ENCODE measurements at places on chromosomes 1 and 21. TPM values are rescaled to one million over a fixed set of nuclear protein-coding genes. Genes with fewer than 3 reads are reported as not detected.

DNA sequence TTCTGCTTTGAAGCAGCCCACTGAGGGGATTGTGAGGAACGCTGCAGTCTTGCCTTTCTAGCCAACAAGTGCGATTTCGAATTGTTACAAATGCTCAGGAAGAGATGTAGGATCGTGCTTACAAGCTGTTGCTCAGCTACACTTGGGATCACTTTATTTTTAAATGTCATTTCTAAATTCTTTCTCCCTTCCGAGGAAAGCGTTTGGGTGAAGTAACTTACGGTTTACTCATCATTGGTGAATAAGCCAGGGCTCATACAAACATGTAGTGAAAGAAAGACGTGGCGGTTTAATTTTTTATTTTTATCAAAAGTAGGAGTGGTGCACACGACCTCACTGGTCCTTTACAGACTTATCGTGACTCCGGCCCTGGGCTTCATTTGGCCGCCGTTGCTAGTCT lies 386.6 kb downstream of the KIF26B start:
- no peak for DNase-seq

DNA sequence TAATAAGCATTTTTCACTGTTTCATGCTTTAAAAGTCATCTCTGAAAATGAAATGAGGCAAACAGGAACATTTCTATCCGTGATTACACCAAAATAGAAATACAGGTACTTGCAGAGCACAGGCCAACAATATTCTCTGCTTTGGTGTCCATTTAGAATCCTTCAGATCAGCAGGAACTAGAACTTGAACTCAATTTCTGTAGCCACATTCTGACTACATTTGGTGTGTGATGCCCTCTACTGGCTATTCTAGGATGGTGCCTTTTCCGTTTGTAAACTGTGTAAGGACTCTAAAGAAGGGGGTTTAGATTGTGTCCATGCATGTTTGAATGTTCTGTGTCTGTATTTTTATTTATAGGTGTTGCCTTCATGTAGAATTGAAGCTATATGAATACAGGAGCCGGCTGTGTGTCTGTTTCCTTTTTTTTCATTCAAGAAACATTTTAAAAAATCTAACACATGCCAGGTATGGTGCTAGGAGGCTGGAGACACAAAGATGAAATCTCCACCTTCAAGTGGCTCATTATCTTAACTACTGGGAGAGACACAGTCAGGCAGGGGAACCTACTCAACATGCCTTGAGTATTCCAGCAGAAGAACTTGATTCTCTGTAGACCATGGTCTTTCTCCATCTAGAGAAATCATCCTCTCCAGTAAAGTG lies 7.6 kb upstream of the ZNF326 start:
- no peak for DNase-seq

GRCh38 chr1:162305969-162306368 lies 70.7 kb downstream of the SPATA46 start:
- no peak for DNase-seq

GRCh38 chr1:12172042-12172851 lies 5.5 kb downstream of the TNFRSF1B start:
- no peak for DNase-seq

GRCh38 chr1:72184099-72184701 lies 98.1 kb downstream of the NEGR1 start:
- no peak for DNase-seq

DNA sequence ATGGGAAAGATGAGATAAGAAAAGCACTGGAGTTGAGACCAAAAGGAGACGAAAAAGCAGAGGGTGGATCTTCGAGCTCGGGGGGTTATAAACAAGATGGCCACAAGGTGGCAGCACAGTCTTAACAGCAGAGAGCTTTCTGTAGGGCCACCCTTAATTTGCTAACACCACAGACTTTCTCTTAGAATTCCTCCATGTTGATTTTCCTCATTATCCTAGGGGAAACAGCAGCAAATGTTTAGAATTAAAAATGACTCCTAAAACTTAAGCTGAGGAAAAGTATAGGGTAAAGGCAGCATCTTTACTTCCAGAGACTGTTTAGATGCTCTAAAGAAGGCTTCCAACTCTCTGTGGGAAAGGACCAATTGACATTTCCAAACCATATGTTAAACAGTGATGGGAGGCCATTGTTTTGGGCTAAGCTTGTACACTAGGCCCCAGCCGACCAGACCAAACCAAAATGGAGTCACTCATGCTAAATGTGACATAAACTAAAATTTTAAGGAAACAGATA lies 2.5 kb upstream of the APOBEC4 start:
- DNase-seq, result peak; percentile 83

DNA sequence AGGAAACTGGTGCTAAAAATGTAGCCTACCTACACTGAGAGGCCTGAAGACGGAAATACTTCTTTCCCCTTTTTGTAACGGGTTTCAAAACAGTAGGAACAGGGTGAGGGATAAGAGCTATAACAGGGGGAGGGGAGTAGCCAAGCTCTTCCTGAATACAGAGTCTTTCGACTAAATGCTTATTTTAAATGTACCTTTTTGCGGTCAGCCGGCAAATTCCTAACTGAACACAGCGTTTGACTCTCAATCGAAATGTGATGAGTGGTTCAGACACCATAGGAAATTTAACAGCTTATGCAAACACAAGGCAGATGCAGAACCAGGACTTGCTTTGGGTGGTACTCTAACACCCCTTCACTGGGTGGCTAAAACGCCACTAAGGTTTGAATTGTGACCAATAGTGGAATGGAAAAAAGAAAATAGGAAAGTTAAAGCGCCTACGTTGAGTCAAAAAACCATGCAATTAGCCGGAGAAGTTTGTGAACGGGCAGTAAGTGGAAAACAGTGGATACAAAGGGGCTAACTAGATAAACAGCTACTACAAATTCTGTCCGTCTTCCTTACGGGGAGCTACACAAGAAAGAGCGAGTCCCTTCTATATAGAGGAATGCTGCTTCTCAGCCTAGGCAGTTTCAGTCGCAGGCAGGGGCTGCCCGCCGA lies 1.7 kb downstream of the EGLN1 start:
- DNase-seq, result no peak

GRCh38 chr1:180194546-180195207 lies 35.4 kb upstream of the LHX4 start:
- DNase-seq, result no peak

GRCh38 chr1:201661823-201662359 lies 123.0 kb downstream of the NAV1 start:
- DNase-seq, result no peak

- DNase-seq, result no peak
Observed at GRCh38 chr1:15116966-15117365, 36.6 kb upstream of the TMEM51 start.

DNA sequence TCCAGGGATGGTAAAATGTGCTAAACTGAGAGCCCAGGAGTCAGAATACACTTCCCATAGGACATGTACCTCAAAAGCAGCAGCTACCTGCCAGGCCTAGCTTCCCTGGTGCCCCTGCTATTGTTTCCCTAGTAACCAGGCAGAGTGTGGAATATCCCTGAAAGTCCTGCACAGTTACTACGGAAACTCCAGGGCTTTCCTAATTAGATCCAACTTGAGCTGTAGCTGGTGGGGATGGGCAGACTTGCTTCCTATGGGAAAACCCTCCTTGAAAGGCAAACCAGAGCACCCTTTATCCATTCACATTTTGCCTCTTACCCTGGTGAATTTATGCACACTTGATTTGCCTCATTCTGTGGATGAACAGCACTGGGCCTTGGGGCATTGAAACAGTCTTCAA lies 559.9 kb upstream of the PBX1 start:
- no peak for DNase-seq

DNA sequence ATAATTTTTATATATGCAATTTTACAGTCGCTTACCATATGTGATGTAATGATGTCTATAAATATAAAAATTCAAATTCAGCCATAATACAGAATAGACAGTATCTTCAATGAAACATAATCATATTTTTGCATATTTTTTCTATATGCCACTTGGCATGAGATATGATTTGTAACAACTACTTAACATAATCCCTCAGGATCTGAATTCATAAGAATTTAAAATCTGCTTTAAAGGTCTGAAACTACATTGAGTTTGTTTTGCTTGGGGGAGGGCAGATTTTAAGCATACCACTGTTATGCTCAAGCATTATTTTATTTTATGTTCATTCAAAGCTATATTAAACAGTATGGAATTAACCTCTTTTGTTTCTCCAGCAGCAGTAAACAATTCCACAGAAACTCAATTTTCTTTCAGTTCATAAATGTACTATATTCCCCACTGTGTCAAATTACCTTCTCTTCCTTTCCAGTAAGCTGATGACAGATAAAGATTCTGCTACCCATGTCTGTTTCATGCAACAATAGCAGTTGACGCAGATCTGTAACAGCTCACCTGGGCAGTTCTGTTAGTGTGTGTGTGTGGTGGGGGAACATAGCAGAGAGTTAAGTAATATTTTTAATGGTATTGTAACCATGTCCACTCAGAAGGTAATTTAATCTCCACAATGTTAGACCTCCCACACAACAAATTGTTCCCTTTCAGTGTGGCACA lies 224.8 kb downstream of the NTNG1 start:
- DNase-seq, result no peak

- no peak for DNase-seq
Observed at GRCh38 chr1:43421976-43422750, 31.6 kb downstream of the HYI start.

DNA sequence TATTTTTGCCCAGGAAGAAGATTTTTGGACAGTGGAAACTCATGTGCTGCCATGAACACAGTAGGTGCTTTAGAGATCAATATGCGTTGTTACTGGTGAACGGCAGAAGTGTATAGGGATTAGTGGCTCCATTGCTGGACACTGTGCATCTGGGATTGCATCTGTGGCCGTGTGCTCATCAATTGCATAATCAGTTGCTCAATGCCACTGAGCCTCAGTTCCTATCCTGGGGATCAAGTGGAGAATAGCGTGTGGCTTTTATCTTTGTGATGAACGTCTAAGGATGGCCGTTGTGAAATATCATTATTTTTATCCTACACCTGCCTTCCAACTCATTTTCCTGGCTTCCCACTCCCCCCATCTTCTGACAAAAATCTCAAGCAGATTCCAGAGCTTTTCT lies 5.4 kb downstream of the TNN start:
- DNase-seq, result no peak

DNA sequence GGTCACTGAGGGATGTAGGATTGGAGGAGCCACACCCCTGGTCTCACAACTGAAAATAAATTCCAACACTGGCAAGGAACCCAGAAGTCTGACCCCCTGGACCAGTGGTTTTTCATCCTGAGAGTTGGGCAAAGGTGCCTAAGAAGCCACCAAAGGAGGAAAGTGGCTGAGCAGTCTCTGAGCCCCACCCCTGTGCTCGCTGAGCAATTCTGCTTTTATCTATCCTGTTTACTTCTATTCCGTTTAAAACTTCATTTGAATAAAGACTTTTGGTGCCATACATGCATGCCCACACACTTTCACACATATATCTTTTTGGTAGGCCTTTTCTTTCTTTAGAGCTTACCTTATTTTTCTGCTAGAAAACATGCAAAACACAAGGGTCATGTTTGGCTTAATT lies 13.9 kb upstream of the CD53 start:
- DNase-seq, result no peak

- peak; percentile 87 for DNase-seq
Observed at GRCh38 chr1:205598841-205599668, 32.8 kb downstream of the ELK4 start.

- DNase-seq, result no peak
Observed at GRCh38 chr1:94111879-94112278, 9.1 kb downstream of the ABCA4 start.

The WDR64 gene
- not detected for total RNA-seq

The OR2T33 gene
- total RNA-seq, result not detected

The TMEM53 gene
- total RNA-seq, result 11.4 TPM

The CHIA gene
- total RNA-seq, result not detected

The FABP3 gene
- 3,075 TPM for total RNA-seq

The STPG1 gene
- total RNA-seq, result 6.6 TPM

The PRDX6 gene
- 783 TPM for total RNA-seq
